ENCODE measurements at places on chromosomes 1 and 21.

DNA sequence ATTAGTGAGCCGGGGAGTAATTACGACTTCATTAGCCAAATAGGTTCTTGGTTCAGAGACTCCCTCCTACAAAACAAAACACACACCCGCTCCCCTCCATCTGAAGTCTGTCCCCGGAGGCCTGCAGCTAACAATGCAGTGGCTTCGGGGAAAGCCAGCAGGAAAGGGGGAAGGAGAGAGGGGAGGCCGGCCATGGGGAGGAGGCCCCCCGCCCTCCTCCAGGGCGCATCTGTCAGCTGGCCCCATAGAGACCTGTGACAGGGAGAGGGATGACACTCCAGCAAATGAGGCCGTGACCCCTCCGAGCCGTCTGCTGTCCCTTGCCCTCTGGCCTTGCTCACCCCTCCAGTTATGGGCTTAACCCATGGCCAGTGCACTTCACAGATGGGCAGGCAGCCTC is 12.1 kb upstream of the CNTN2 start:
- H3K4me1 ChIP-seq, result peaks cover 34% of the 10 kb centered on the region
- DNase-seq, result peak; percentile 17
- H3K27me3 ChIP-seq, result peaks cover 14% of the 10 kb centered on the region
- no peaks in the 10 kb centered on the region for H3K36me3 ChIP-seq
- peak overlapping the region; percentile 13 for H3K27ac ChIP-seq

DNA sequence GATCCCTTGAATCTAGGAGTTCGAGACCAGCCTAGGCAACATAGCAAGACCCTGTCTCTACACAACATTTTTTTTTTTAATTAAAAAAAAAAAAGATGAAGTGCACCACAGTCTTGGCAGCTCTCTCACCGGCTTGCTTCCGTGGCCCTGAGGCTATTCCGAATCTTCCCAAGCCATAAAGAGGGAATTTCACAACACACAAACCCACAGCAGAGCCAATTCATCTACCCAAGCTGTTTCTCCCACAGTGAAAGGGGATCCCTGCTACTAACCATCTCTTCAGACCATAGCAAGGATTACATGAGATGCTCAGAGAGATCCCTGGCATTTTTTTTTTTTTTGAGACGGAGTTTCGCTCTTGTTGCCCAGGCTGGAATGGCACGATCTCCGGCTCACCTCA is 8.3 kb upstream of the CHD5 start:
- H3K36me3 ChIP-seq, result peaks cover 26% of the 10 kb centered on the region
- no peak overlapping the region for H3K27ac ChIP-seq
- peaks cover 13% of the 10 kb centered on the region for H3K27me3 ChIP-seq
- peaks cover 8% of the 10 kb centered on the region for H3K4me1 ChIP-seq

DNA sequence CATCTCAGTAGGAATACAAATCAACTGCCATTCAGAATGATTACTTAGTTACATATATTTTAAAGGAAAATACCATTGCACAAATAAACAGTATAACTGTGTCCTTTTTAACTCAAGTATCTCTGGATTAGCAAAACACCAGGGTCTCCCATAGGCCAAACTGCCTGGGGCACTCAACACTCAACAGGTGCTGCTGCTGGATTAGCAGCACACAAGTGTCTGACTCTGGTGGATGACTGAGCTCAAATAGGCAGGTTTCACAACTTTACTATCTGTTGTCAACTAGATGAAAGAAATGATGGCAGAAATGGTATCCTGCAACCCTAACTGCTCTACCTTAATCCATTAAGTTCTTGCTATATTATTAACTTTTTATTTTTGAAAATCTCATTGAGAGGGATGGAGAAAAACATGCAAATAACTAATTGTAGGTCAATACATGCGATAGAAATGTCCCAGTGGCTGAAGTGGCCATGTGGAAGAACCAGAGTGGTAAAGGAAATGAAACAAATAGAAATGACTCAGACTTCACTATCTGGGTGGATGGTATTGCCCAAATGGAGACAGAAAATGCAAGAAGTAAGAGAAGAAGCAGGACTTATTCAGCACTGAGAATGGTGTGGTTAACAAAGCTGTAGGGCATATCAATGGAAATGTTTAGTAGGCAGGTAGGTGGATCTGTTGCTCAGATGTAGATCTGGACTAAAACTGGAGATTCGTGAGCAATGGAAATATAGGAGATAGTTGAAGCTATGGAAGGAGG is 90.8 kb upstream of the CCDC190 start:
- DNase-seq, result no peak
- no peak overlapping the region for H3K27ac ChIP-seq
- no peaks in the 10 kb centered on the region for H3K27me3 ChIP-seq
- H3K36me3 ChIP-seq, result no peaks in the 10 kb centered on the region
- H3K4me1 ChIP-seq, result no peaks in the 10 kb centered on the region
- H3K4me3 ChIP-seq, result no peak overlapping the region

DNA sequence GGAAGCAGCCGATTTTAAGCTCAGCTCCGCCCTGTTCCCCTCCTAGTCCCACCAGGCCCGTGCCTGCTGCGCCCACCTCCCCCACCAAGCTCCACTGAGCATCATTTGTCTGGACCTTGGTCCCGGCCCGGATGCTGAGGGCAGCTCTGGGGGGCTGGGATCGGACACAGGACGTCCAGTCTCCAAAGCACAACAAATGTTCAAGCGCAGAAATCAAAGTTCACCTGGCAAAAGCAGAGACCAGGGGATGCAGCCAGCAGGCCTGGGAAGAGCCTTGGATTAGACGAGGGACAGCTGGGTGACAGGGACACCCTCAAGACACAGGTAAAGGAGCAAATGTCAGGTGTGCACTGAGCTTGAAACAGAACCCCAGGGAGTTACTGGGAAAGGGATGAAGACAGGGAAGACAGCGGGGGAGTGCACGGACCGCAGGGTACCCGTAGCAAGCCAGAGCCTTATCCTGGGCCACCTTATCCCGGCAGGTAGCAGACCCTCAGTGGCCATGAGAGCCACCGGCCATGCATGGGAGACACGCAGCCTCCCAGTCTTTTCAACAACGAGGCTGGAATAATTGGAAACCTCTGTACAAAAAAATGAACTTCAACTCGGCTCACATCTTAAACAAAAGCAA is 22.2 kb upstream of the TMEM52 start:
- peaks cover 9% of the 10 kb centered on the region for H3K4me1 ChIP-seq
- no peaks in the 10 kb centered on the region for H3K36me3 ChIP-seq
- no peak for DNase-seq
- H3K27ac ChIP-seq, result no peak overlapping the region

DNA sequence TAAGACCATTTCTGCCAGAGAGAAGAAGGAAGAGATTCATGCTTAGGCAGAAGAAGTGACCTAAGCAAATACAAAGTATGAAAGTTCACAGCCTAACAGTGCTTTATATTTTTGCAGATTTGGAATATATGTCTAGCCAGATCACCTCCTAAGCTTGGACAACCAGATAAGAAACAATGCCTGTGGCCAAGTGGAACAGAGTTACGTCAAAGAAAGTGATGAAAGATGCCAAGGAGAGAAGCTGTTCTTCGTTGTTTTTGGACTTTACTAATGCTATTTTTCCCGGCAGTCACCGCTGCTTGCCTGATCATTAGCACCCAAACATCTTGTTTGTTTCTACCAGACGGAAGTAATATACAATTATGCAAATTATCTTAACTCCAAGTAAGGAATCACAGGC is 489.2 kb upstream of the C1orf87 start:
- no peak for DNase-seq
- H3K27ac ChIP-seq, result no peak overlapping the region
- H3K36me3 ChIP-seq, result no peaks in the 10 kb centered on the region
- no peaks in the 10 kb centered on the region for H3K27me3 ChIP-seq

- peaks cover 5% of the 10 kb centered on the region for H3K36me3 ChIP-seq
- no peak for DNase-seq
- H3K4me3 ChIP-seq, result no peak overlapping the region
- H3K4me1 ChIP-seq, result peaks cover 14% of the 10 kb centered on the region
- no peaks in the 10 kb centered on the region for H3K27me3 ChIP-seq
These were observed 62.8 kb downstream of the CNST start for GRCh38 chr1:246629030-246629429.

GRCh38 chr21:24076179-24076578 is 1531.1 kb downstream of the MRPL39 start:
- H3K27ac ChIP-seq, result no peak overlapping the region
- H3K4me1 ChIP-seq, result no peaks in the 10 kb centered on the region
- no peaks in the 10 kb centered on the region for H3K27me3 ChIP-seq
- H3K36me3 ChIP-seq, result peaks cover under 1% of the 10 kb centered on the region
- no peak overlapping the region for H3K4me3 ChIP-seq

- peaks cover 11% of the 10 kb centered on the region for H3K4me1 ChIP-seq
- no peak for DNase-seq
- H3K36me3 ChIP-seq, result peaks cover 18% of the 10 kb centered on the region
These were observed 93.6 kb downstream of the RAVER2 start for GRCh38 chr1:64838486-64838885.

DNA sequence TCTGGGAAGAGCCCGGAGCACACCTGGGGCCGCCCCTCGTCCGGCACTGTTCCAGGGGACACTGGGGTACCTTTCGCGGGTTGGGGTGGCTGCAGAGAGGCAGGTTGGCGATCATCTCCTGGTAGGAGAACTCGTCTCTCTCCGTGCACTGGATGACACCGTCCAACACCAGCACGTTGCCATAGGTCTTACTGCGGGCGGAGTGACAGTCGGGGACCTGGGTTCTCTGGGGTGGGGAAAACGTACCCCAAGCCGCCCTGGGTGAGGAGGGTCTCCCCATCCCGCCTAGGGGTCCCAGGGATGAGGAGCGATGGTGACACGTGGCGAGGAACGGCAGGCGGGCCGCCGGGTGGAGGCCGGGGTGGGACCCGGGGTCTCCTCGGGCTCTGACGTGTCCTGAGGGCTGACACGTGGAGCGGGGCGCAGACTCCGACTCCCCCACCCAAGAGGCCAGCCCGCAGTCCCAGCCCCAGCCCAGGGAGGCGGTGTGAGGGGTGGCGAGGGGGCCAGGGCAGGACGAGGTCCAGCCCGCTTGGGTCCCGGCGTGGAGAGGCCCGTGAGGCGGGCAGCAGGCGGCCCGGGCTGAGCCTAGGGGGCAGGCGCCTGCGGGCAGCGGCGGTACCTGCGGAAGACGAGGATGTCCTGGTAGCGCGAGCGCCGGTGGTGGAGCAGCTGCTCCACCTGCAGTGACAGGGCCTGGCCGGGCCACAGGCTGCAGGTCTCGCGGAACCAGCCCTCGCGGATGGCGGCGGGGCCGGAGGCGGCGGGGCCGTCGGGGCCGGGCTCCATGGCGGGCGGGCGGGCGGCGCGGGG is 457 bp downstream of the SRM start:
- peak; percentile 26 for DNase-seq
- H3K36me3 ChIP-seq, result peaks cover 4% of the 10 kb centered on the region
- peak overlapping the region; percentile 97 for H3K4me3 ChIP-seq
- H3K4me1 ChIP-seq, result peaks cover 30% of the 10 kb centered on the region

DNA sequence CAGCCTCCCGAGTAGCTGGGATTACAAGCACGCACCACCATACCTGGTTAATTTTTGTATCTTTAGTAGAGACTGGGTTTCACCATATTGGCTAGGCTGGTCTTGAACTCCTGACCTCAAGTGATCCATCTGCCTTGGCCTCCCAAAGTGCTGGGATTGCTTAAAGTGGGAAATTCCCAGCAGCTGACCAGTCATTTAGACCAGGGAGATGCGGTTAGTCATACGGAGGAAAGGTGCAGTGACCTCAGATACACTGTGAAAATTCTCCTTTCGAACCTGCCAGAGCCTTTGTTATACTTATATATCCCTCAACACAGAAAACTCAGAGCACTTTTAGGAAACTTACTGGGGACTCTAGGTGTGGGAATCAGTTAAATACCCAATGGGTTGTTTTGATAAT is 39.6 kb downstream of the MAP10 start:
- peaks cover 8% of the 10 kb centered on the region for H3K36me3 ChIP-seq
- no peak overlapping the region for H3K4me3 ChIP-seq
- H3K27me3 ChIP-seq, result no peaks in the 10 kb centered on the region
- peaks cover 33% of the 10 kb centered on the region for H3K4me1 ChIP-seq
- H3K27ac ChIP-seq, result no peak overlapping the region

DNA sequence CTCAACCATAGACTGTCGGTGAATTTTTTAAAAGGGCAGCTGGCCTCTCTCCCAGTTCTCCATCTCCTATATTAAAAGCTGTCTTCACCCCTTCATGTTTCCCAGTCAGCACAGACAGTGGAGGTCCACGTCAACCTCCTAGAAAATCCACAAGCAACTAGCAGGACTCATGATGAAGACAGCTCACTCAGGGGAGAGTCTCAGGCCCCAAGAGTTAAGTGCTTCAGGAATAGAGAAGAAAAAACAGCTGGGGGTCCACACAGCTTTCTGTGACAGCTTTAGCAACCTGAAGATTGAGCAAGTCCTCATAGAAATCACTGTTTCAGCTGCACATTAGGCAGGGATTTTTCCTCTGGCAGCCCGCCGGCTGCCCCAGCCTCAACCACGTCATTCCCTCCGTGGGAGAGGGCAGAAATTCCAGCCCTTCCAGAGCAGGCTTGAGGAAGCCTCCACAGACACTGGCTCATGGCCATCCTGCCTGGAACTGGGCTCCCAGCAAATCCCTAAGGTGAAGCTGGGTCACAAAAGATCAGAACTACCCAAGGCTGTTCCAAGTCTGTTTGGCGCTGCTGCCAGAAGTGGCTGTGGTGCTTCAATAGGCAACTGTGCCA is 15.2 kb downstream of the GPR161 start:
- no peak overlapping the region for H3K27ac ChIP-seq
- no peak overlapping the region for H3K4me3 ChIP-seq
- no peaks in the 10 kb centered on the region for H3K27me3 ChIP-seq
- DNase-seq, result no peak
- peaks cover 48% of the 10 kb centered on the region for H3K36me3 ChIP-seq
- H3K4me1 ChIP-seq, result peaks cover 12% of the 10 kb centered on the region

GRCh38 chr1:201712387-201713085 is 116.4 kb upstream of the IPO9 start:
- no peak overlapping the region for H3K4me3 ChIP-seq
- H3K27ac ChIP-seq, result no peak overlapping the region
- no peaks in the 10 kb centered on the region for H3K27me3 ChIP-seq
- H3K36me3 ChIP-seq, result no peaks in the 10 kb centered on the region
- H3K4me1 ChIP-seq, result peaks cover 26% of the 10 kb centered on the region

- no peaks in the 10 kb centered on the region for H3K27me3 ChIP-seq
- no peak overlapping the region for H3K4me3 ChIP-seq
- peaks cover 2% of the 10 kb centered on the region for H3K36me3 ChIP-seq
- H3K4me1 ChIP-seq, result peaks cover 5% of the 10 kb centered on the region
- H3K27ac ChIP-seq, result no peak overlapping the region
- no peak for DNase-seq
These were observed 148.5 kb downstream of the POU2F1 start for GRCh38 chr1:167369175-167369574.

GRCh38 chr1:7704214-7705047 is 66.7 kb upstream of the VAMP3 start:
- peak; percentile 95 for DNase-seq
- H3K4me1 ChIP-seq, result peaks cover 23% of the 10 kb centered on the region
- no peak overlapping the region for H3K27ac ChIP-seq
- H3K27me3 ChIP-seq, result peaks cover 65% of the 10 kb centered on the region

- H3K4me3 ChIP-seq, result no peak overlapping the region
- no peak overlapping the region for H3K27ac ChIP-seq
- H3K4me1 ChIP-seq, result peaks cover 31% of the 10 kb centered on the region
- DNase-seq, result no peak
These were observed 191.4 kb downstream of the FOXD2 start for GRCh38 chr1:47629201-47629600.

- H3K4me1 ChIP-seq, result peaks cover 52% of the 10 kb centered on the region
These were observed 4.9 kb downstream of the PBX1 start for GRCh38 chr1:164563721-164564360.

Measured in neural crest cell (in vitro differentiated cells).